Left hindlimb (tissue), 1 donor: ENCODE measurements at places on chromosomes 5 and 9.

DNA sequence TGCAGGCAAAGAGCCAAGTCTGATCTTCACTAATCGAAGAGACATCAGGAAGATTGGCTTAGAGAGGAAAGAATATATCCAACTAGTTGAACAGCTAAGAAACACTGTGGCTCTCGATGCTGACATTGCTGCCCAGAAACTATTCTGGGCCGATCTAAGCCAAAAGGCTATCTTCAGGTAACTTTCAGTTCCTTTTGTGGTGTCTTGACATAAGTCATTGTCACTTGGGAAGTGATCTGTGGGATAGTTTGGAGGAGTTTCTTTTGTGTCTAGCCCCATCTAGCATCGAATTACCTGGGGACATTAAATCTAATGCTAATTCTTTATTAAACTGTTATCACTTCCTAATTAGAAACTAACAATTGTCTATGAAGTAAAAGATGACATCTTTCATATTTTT lies 24.0 kb downstream of the VLDLR start:
- no peak for DNase-seq

DNA sequence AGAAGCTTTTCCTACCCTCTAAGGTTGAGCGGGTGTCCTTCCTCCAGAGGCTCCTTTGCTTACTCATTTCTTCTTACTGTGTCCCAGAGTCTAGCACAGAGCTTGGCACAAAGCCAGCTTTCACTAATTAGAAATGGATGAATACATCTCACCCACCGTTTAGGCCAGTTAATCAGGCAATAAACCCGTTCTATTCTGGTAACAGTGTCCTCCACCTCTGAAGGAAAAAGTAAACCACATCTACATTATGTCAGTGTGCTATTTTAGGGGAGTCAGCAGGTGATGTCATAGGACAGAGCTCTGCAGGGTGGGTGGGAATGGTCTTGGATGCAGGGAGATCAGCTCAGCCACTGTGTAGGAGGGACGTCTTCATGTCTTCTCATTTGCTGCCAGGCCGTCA lies 109.2 kb downstream of the OSTF1 start:
- no peak for DNase-seq

DNA sequence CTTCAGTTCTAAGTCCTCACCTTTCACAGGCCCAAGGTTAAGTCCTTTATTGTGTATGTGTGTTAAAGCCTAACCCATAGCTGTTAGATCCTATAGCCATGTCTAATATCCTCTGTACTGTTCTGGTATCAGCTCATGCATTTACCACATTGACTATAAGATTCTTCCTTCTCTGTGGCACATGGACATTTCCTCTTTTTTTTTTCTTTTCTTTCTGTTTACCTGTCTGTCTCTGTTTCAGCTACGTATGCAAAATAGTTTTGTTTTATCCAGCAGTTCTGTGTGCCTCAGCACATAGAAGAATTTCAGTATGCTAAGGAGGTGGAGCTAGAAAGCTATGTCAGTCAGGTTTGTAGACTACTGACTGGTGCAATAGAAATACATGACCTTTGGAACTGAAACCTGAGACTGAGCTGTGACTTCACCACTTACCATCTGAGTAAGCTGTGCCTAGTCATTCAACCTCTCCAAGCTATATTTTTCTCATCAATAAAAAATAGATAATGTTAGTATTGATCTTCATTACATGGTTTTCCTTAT lies 155.6 kb upstream of the VLDLR start:
- no peak for DNase-seq

GRCh38 chr5:19920761-19921160 lies 67.2 kb downstream of the CDH18 start:
- no peak for DNase-seq

DNA sequence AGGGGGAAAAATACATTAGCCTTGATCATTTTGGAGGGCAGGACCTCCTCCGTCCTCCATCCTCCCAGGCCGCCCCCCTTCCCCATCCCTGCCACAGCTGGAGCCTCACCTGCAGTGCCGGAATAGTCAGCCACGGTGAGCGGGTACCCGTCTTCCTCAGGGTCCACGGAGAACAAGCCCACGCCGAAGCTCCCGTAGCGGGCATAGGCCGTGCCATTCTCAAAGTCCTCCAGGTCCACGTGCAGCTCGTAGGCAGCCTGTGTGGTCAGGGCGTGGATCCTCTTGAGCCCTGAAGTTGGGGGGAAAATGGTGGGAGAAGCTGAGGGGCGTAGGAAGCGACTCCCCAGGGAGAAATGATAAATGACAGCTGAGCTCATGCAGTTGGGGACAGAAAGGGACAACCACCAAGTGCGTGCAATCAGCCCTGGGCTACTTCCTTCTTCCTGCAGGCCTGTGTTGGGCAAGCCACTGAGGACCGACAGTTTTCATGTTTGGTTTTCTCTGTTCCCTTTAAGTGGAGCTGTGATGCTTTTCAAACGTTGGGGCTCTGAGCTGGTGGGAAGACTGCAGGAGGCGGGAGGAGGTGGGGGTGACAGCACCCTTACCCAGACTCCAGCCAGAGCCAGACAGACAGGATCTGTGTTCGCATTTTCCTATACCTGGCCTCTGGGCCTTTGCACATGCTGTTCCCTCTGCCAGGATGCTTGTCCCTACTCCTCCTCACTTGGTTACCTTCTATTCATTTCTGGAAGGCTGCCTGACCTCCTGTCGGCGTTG lies 8.7 kb upstream of the QRFP start:
- no peak for DNase-seq

- DNase-seq: no peak
These were observed 42.4 kb upstream of the AIF1L start for GRCh38 chr9:131053896-131054295.

DNA sequence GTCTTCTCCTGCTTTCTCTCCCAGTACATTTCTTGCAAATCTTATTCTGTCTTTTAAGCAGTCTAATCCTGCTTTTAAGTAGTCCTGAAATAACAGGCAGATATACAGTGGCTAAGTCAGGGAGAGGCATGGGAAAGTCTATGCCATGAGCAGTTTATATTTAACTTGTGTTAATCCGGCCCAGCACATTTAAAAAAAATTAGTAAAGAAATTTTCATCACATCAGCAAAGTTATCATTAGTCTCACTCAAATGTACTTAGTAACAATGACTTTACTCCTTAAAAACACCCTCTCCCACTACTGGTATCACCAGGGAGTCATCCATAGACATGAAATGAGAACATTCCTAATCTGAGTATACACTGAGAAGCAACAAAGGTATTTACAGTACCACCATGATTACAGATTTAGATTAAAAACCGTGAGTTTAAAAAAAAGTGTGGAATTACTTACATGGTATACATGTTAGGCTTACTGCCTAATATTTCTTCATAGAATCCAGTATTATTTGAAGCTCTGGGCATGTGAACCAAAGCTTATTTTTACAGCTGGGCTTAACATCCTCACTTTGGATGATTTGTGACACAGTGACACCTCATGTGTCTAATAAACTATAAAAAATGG lies 75.9 kb upstream of the DAB2 start:
- DNase-seq: no peak

DNA sequence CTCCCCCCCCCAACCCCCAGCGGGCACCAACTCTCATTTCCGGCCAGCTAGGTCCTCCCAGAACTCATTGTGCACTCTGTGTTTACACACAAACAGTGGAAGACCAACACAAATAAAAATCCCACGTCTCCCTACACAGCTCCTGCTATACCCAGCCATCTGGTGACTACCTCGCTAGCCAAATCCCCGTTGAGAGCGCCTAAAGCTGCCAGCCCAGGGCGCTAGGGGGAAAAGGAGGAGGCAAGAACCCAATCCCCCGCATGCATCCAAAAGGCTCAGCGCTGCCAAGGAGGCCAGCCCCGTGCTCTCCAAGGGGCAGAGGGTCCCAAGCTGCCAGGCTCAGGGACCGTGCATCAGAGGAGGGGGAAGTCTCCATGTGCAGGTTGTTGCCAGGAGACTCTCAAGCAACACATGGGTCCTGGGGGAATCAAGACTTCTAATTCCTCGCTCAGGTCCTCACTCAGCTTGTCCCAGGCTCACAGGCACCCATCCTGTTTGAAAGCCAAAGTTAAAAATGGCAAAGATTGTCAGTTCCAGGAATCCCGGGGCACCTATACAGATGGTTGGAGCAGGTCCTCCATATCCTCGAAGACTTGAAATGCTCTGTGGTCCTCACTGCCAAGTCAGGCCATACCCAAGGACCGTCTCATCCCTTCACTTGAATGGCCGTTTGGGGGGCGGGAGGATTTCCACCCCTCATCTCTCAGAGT lies 2.7 kb downstream of the ASTN2 start:
- no peak for DNase-seq

DNA sequence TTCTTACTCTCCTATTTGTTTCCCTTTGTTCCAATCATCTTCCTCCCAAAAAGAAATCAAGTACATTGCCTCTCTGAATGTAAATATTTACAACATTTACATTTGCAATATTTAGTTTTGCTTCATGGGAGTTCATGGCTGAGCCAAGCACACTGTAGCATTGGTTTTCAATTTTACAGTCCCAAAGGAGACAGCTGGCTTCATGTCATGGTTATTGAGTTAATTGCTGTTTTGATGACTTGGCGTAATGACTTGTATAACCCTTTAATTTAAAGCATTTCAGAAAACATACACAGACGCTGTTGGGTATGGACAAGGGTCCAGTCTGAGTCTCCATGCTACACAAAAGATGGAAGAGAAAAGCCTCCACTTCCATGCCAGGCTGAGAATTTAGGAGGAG lies 25.6 kb upstream of the VLDLR start:
- DNase-seq: no peak

DNA sequence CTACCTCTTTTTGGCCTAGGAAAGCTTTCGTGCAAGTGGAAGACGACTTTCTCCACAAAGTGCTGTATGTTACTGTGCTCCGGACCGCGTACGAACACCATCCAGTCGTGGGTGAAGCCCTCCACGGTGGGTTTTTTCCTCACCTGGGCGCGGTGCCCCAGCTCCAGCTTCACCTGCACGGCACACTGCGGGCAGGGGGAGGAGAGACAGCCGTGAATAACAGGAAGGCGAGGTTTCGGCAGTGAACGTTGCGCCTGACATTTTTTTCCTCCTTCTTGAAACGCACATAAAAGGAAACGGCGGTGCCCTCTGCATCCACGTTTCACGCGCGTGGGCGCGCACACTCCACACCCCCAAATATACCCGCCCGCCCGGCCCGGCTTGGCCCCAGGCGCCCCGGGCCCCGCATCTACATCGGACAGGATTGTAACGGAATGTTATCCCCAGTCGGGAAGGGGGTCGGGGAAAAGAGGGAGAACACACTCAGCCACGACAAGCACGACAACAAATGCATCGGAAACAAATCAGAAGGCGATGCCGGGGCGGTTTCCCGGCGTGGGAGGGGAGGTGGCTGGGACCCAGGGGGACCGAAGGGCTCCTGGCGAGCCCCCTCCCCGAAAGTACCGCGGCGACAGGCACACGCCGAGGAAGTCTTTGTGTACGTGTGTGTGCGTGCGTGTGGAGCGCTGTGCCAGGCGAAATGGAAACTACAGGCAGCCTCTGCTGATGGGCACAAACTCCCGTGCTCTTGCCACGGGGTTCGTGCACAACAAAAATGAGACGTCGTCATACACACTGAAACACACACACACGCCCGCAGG lies 1.4 kb downstream of the MLLT3 start:
- peak; percentile 53 for DNase-seq

DNA sequence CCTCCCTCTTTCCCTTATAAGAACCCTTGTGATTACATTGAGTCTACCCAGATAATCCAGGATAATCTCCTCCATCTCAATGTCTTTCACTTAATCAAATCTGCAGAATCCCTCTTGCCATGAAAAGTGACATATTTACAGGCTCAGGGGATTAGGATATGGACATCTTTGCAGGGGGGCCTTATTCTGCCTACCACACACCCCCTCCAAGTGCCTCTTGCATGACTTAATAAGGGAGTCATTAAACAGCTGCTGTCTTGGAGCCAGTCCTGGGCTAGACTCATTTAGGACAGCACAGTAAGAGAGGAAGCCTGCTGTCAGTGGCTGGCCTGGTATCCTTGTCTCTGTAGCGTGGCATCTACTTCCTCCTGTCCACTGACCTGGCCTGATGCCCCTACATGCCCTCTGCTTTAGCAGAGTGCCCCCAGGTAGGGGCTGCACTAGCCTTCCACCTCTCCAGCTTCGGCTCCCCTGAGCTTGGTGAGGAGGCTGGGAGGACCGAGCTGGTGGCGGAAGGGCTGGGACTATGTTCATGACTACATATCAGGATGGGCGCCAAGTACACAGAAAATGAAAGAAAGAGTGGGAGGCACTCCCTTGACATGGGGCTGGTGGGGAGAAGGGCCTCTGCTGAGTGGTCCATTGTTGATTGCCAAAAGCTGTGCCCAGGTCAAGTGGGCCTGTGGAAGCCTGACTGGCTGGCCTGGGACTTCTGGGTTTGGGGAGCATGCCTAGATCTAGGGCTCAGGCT lies 17.2 kb downstream of the ENHO start:
- DNase-seq: no peak
